ENCODE measurements at places on chromosomes 7 and 10.

DNA sequence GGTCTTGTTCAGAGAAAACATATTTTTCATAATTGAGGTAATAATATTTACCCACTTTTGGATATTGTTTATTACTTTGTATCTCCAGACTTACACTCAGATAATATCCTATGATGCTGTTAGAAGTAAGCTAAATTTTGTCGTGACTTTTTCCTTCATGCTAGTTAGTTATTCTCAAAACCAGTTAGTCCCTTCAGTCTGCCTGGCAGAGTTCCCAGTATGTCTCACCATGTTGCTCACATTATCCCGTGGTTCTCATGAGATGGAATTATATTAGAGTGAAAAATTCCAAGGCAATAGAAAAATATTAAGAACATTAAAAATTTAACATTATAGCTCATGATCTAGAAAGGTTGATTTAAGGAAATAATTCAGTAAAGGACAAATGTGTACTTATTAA lies 81.5 kb upstream of the SMIM30 start:
- DNase-seq, result no peak

DNA sequence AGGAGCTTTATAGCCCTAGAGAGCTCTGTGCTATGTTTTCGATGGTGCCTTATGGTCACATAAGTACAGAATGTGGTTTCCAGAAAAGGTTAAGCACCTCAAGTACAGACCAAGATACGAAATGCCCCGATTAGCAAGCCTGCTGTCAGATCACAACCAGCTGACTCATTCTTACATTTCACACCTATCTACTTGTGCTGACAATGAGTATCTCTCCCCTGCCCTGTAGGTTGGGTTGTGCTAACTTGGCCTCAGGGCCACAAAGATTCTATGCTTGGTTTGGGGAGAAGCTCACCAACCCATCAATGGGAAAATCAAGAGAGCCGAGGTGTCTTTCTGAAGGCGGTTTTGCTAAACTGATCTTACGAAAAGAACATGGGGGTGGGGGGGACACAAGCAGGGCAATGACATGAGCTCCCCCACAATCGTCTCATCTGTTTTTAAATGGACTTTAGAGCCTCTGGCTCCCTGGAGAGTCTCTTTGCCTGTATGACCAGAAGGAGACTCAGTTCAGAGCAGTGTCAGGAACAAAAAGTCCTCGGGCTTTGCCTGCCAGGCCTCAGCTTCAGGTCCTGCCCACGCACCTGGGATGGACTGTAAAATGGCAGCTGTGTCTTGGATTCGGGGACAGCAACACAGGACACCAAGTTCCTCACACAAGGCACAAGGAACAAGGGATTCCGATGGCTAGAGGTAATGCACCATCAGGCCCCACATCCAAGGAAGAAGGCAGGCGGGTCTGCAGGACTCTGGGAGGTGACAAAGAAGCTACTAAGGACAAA lies 55.1 kb downstream of the FAM53B start:
- DNase-seq, result no peak

GRCh38 chr10:52616395-52616764 lies 156.2 kb downstream of the MBL2 start:
- DNase-seq, result no peak

- no peak for DNase-seq
Measured at GRCh38 chr10:90605506-90605905, 252.3 kb downstream of the HTR7 start.

DNA sequence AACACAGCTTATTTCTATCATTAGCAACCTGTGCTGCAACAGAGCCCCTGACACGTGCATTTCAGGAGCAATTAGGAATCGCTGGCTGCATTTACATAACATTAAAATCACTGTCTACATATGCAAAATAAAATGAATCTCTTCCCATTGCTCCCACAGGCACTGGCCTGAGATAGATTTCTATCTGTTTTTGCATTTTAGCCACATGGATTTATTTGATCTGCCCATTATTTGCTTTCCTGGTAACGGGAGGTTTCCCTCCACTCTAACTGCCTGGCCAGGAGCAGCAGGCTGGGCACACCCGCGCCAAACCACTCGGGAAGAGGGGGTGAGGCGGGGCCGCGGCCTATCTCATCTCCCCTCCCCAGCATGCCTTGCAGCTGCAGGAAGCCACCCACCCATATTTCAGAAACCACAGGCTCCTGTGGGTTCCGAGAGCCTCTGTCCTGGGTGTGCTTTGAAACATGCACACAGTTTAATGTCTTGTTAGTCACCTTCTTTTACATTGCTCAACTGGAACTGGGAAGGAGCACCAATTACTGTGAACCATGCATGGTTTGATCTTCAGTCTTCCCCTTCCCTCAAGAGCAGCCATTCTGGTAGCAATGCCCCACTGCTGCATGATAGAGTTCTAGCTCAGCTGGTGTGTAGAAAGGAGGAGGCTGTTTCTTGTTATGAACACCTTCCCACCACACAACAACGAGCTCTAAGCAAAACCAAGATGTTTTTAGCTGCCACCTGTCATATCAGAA lies 37.7 kb upstream of the IKZF1 start:
- DNase-seq, result no peak

DNA sequence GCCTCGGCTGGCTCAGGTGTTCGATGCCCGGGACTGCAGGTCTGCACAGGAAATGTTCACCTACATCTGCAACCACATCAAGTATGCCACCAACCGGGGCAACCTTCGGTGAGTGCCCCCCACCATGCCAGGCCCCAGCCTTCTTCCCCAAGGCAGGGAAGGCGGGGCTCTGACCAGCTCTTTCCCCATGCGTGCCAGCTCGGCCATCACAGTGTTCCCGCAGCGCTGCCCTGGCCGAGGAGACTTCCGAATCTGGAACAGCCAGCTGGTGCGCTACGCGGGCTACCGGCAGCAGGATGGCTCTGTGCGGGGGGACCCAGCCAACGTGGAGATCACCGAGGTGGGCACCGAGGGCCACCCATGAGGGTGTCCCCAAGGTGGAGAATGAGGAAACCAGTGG lies 7.5 kb downstream of the NOS3 start:
- no peak for DNase-seq

GRCh38 chr7:2759736-2760097 lies 71.7 kb downstream of the AMZ1 start:
- no peak for DNase-seq

DNA sequence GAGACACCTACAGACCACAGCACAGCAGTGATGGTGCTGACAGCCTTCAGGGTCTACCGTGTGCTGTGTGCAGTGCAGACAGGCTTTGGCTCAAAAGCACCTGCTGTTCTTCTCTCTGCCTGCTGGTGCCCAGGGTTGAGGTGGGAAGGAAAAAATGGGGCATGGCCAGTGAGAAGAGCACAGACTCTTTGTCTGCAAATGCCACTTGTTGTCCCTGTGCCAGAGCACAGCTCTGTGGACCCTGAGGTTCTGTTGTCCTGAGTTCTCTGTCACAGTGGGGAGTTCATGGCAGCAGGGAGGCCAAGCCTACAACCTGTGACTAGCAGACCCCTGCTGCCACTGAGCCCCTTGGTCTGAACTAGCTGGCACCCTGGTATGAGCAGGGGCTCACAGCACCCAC lies 376.7 kb downstream of the GLRX3 start:
- no peak for DNase-seq

- DNase-seq, result no peak
Measured at GRCh38 chr7:121484089-121484763, 88.1 kb upstream of the FAM3C start.

DNA sequence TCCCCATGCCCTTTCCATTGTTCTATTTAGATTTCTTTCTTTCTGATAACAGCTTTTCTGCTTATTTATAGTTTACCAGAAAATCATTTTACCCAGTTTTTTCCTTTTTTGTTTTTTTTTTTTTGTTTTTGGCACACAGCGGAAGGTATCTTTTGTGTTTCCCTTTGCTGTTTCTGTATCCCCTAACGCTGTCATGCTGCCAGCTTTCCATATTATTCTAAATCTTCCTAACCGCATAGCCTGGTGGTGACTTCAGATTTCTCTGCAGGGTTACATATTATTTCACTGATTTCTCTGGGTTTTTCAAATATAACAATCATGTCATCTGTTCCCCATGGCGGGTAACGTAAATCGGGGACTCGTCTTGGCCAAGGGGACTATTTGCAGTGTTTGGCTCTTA lies 4.0 kb upstream of the SLC29A4 start:
- no peak for DNase-seq

- no peak for DNase-seq
Measured at GRCh38 chr7:2855386-2855785, 11.3 kb upstream of the GNA12 start.

GRCh38 chr10:86139066-86139657 lies 227.4 kb downstream of the GRID1 start:
- no peak for DNase-seq

DNA sequence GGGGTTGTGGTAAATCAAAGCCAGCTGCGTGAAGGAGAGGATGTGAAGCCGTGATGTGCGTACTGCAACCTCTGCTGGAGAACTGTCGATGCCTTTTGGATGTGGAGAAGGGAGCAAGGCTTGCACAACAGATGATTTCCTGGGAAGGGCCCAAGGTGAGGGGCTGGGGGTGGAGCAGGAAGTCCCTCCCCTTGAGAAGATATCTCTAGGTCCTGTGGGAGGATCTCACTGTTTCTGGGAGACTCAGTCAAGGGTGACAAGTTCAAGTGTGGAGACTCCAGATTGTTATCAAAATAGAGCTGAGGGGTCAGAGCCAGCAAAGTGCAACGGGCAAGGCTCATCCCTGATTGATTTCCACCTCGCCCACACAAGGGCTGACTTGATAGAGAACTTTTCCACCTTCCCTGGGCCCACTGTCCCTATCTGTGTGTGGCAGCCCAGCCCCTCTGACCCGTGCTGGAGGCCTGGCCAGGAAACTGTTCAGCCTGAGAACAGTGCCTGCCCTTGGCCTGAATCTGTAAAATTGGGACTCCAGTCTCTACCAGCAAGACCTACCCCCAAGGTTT lies 55.0 kb downstream of the COL13A1 start:
- DNase-seq, result no peak

DNA sequence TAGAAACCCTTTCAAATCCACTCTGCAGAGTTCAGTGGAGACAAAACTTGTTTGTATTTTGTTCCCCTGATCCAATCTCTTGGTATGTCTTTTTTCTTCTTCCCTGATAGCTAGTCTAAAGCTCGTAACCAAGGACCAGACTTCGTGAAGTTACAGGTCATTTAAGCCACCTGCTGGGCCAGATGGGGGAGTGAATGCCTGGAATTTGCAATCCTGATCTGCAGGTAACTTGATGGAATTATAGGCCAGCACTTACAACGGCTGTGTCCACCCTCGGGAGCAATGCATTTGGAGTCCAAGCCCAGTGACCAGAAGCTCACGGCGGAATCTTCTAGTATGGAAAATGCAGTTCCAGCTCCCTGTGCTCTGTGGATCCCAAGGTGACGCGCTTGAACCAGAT lies 566.9 kb downstream of the TCERG1L start:
- DNase-seq, result no peak

DNA sequence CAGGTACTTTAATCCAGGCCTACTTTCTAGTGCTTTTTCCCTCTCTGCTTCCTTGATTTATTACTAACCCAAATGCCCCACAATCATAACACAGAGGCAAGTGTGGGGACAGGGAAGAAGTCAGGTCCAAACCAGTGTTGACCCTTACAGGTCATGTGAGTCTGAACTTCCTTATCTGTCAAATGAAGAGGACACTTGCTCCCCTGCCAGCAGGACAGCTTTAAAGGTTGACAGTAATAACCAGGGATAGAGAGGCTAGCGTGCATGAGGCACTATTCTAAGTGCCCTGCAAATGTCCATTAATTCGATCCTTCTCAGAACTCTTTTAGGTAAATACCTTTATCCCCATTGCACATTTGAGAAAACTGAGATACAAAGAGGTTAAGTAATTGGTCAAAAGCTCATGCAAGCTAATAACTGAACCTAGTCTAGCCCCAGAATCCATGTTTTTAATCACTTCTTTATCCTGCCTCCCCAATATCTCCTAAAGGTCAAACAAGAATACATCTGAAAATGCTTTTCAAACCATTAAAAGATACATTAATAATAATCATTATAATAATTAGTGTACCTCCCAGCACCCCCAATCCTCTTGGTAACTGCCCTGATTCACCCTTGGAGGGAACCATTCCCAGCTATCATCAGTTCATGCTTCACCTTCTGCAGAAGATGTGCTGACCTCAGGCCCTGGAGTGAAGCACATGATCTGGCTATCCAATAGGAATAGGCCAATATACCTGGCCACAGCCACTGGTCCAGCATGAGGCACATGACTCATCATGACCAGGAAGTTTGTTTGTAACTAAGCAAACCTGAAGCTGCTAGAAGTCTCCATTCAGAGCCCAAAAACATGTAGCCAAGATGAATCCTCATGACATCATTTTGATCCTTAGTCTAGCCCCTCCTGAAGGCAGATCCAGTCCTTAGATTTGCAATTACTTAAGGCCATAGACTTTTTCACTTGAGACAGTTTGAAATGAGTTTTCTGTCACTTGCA lies 40.7 kb downstream of the SGMS1 start:
- no peak for DNase-seq

- DNase-seq, result no peak
Measured at GRCh38 chr10:87882555-87883294, 19.3 kb downstream of the PTEN start.

DNA sequence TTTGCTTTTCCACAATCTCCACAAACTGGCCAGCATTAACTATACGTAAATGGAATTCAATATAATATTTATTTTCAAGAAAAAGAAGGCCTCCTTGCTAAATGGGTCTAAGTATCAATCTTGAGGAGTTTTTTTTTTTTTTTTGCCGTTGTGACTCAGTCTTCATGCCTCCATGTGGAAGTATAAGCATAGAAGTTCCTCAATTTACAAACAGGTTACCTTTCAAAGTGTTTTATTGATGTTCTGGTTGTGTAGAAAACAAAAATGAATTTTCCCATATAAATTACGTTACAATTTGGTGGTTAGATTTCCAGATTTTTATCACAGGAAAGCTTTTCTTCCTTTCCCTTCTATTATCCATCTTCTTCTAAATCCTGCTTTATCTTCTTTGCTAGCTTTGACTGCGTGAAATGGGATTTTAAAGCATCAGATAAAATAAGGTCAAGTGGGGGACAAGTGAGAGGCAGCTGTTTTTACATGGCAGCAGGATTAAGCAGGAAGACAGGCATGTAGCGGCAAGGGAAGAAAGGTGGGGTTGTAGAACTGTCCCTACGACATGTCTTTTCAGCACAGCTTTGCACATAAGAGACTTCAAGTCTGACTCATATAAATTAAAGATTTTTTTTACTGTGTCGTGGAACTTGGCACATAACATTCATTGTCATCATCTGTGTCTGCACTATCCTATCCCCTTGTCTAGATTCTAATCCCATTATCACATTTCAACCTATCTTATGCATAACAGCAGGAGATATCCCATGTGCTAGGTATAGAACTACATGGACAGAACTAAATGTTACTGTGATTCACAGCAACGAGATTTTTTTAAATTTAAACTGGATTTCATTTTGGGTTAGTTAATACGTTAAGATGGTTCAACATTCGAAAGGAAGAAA lies 135.3 kb upstream of the FAM3C start:
- no peak for DNase-seq

DNA sequence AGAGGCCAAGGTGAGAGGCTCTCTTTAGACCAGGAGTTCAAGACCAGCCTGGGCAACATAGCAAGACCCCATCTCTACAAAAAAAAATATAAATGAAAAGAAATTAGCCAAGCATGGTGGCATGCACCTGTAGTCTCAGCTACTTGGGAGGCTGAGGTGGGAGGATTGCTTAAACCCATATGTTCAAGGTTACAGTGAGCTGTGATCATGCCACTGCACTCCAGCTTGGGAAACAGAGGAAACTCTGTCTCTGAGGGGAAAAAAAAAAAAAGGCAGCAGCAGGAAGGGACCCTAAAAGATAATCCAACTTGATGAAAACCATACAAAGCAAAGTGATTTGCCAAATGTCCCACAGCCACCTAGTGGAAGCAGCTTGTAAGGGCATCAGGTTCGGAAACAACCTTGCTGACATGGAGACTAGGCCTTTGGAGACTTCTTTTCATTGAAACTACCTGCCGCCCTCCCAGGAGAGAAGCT lies 15.6 kb upstream of the PBLD start:
- peak; percentile 17 for DNase-seq

Measured in GM12891 (cell line).